ENCODE measurements at places on chromosomes 3 and 15. TPM values are rescaled to one million over a fixed set of nuclear protein-coding genes. Genes with fewer than 3 reads are reported as not detected.

The TIMP4 gene
- polyA plus RNA-seq: not detected

The CORO2B gene
- polyA plus RNA-seq: 2.3 TPM

The GRM7 gene
- polyA plus RNA-seq: 0.29 TPM

The LRRC49 gene
- polyA plus RNA-seq: 10.4 TPM

The SLC28A1 gene
- not detected for polyA plus RNA-seq

The CD200R1L gene
- polyA plus RNA-seq: not detected

The ALG3 gene
- polyA plus RNA-seq: 71.4 TPM
